ENCODE measurements at places on chromosomes 16 and 17.

DNA sequence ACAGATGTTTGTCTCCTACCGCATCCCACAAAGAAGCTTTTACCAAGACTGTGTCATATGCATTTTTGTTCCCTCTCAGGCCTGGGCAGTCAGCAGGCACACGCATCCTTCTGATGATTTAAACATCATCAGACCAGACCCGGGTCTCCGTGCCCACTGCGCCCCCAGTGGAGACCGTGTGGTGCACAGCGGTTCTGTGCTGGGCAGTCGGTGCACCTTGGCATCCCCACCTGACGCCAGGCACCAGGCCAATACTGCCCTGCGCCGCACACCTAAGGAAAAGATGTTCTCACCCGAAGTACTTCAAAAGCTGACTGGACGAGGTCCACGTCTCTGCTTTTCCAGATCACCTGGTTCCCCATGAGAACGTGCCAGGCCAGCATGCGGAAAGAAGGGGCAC lies 10.6 kb upstream of the PLD6 start:
- no peak for DNase-seq

DNA sequence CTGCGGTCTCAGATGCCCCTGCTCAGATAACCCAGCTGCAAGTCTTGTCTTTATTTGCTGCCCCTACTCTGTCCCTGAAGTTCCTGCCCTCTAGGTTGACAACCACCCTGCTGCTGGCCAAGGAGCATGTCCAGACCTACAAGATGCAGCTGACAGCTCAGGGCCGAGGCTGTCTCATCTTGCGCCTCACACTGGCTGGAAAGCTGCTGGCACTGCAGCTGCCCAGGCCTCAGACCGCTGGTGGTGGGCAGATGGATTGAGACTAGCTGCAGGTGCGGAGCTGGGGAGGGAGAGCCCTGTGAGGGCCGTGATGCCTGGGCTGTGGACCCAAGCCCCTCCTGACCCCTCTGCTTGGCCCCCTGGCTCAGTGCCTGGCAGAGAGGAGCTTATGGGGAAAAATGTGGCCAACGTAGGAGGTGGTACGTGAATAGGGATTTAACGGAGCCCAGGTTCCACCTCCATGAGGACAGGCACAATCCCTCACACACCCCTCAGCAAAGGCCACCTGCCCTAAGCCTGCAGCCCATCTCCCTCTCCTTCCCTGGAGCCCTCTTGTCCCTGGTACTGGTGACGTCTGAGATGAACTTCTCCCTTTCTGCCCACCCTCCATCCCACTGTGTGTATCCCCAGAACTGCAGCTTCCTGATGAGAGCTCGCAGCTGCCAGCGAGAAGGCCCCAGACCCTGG lies 8.3 kb upstream of the GALK1 start:
- DNase-seq = no peak

DNA sequence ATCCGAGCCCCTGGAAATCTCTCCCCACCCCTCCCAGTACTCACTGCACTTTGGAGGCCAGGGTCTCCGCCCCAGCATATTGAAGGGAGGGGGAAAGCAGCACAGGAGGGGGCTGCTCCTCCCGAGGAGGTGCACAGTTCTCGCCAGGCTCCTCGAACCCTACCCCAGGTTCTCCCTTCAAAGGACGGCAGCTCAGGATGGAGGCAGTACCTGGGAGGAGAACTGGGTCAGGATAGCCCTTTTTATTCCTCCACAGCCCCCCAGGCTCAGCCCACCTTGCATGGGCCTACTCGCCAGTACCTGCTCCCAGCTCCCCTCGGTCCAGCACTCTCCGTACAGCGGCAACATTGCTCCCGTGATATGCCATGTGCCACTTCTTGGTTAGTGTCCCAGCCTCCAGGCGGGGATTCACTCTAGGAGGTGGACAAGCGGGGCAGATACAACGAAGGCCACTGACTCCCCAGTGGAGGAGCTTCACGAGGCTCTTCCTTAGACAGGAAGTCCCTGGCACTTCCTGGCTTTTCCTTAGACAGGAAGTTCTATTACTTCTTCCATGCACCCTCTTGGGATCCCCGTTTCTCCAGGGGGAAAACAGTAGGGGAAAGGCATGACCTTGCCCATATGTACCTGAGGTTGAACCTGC lies 2.1 kb upstream of the GPS2 start:
- no peak for DNase-seq

GRCh38 chr16:19523184-19523558 lies 571 bp upstream of the CCP110 start:
- no peak for DNase-seq

GRCh38 chr17:872855-873254 lies 90.7 kb downstream of the MRM3 start:
- no peak for DNase-seq

DNA sequence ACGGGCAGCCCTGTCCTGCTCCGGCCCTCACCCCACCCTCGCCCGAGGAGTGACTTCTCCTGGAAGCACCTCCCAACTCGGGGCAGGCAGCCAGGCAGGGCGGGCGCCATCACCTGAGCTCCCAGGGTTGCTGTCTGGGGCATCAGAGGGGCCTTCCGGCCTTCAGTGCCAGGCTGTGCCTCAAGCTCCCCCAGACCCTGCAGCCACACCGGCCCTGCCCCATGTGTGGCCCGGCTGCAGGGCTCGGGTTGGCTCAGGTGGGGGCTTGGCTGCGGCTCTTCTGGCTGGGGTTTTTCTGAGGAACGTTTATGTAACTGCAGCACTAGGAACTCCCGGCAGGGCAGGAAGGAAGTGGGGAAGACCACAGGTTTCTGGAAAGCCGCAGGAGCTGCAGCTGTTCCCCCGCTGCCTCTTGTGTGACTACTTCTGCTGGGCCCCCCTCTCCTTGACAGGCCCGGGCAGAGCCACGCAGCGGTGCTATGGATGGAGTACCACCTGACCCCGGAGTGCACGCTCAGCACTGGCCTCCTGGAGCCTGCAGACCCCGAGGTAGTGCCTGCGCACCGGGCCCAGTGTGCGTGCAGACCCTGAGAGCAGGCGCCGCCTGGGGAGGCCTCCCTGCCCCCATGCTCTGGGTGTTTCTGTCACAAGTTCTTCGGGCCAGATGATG lies 45.6 kb downstream of the PRMT7 start:
- DNase-seq = no peak

- DNase-seq = no peak
These were observed 131.3 kb downstream of the NLK start for GRCh38 chr17:28173801-28174200.

GRCh38 chr17:2002767-2003329 lies 22.3 kb downstream of the RTN4RL1 start:
- no peak for DNase-seq

- no peak for DNase-seq
These were observed 2.9 kb downstream of the SRSF2 start for GRCh38 chr17:76734080-76734840.

DNA sequence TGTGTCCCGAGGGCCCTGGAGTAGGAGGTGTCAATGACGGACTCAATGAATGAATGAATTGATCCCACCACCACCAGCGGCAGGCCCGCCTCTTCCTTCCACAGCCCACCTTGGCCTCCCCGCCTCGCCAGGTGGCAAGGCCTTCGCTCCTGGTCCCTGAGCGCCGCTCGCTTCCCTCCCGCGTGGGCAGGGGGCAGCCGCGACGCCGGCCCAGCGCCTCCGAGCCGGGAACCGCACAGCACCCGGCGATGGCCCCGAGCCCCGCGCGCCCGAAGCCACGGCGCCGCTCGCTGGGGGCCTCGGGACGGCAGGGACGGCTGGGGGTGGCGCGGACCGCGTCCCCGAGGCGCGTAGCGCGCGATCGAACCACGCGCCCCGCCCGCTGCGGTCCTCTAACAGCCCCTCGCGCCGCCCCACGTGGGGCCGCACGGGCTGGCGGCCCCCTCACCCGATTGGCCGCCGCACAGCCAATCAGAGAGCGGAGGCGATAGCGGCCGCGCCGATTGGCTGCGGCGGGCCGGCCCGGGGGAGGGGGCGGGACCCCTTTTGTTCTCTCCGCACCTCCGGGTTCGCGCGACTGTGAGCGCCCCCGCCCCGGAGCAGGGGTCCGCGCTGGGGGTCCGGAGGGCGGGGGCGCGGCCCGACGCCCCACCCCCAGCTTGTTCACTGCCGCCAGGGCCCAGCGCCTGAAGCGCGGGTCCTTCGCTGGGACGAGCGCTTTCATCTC lies 31.4 kb downstream of the ACTG1 start:
- no peak for DNase-seq

DNA sequence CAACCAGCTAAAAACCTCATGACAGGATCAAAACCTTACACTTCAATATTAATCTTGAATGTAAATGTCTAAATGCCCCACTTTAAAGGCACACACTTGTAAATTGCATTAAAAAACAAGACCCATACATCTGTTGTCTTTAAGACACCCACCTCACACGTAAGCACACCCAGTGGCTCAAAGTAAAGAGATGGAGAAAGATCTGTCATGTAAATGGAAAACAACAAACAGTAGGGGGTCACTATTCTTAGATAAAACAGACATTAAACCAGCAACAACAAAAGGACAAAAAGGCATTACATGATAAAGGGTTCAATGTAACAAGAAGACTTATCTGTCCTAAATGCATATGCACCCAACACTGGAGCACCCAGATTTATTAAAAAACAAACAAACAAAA lies 35.6 kb downstream of the SDR42E1 start:
- DNase-seq = no peak

DNA sequence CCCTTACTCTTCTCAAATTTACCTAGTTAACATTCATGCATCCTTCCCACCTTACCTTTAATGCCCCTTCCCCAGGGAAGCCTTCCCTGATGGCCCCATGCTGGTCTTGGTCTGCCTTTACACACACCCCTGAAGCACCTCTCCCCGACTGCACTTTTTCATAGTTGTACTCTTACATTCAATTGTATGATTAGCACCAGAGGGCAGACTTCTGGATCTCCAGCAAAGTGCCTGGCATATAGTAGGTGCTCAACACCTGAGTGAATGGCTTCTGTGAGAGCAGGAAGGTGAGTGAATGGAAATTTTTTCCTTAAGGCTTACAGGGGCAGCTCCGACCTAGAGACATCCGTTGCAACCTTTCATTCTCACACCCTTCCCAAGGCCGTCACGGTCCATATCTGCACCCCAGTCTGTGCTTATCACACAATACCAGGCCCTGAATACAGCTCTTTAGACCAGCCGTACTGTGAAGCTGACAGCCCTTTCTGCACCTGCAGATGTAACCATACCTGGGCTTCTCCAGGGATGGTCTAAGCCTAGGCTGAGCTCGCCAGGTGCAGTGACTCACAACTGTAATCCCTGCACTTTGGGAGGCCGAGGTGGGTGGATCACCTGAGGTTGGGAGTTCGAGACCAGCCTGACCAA lies 4.4 kb downstream of the PGAP3 start:
- DNase-seq = no peak

- no peak for DNase-seq
These were observed 147.5 kb upstream of the CIBAR2 start for GRCh38 chr16:85259832-85260167.

DNA sequence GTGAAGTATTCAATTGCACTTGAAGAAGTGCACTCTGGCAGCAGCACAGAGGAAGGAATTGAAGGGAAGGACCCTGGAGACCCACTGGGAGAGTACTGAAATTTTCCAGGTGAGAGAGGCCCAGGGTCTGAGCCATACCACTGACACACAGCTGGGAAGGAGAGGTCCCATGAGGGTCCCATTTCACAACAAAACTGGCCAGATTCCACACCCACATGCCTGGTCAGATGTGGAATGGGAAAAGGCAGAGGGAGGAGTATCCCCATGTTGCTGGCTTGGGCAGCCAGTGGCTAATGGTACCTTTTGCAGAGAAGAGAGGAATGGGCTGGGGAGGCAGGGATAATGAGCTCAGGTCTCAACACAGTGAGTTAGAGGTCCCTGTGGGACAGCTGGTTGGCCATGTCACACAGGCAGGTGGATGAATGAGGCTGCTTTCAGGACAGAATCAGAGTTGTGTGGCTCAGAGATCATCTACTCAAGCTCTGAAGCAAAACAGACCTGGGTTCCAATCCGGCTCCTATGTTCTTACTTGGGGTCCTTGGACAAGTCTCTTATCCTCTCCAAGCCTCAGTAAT lies 26.2 kb upstream of the NGFR start:
- no peak for DNase-seq

GRCh38 chr17:69878661-69879060 lies 196.4 kb upstream of the KCNJ16 start:
- no peak for DNase-seq

- no peak for DNase-seq
These were observed 5.8 kb upstream of the ARMC5 start for GRCh38 chr16:31453255-31454204.

GRCh38 chr17:69602972-69603371 lies 188.5 kb downstream of the MAP2K6 start:
- no peak for DNase-seq

GRCh38 chr16:85042606-85043005 lies 15.0 kb downstream of the KIAA0513 start:
- DNase-seq = no peak

DNA sequence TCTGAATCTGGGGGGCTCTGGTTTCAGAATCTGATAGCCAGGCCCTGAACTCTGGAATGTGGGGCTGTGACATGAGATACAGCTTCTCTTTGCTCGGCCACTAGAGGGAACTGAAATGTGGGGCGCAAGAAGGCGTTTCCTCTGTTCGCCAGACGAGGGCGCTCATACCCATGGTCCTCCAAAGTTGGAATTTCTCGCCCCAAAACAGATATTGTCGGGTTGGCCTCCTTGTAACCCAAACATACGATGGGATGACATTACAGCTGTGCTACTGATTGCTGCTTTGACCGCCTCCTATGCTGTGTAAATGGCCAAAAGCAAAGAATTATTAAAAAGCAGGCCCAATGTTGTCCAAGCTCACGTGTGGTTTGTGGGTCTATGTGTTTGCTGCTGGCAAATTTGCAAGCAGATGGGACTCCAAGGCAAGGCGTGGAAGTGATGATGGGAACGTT lies 13.1 kb upstream of the MSI2 start:
- peak; percentile 67 for DNase-seq

GRCh38 chr16:85974428-85975375 lies 75.7 kb downstream of the IRF8 start:
- DNase-seq = no peak

GRCh38 chr16:22272870-22273650 lies 24.1 kb upstream of the POLR3E start:
- no peak for DNase-seq

DNA sequence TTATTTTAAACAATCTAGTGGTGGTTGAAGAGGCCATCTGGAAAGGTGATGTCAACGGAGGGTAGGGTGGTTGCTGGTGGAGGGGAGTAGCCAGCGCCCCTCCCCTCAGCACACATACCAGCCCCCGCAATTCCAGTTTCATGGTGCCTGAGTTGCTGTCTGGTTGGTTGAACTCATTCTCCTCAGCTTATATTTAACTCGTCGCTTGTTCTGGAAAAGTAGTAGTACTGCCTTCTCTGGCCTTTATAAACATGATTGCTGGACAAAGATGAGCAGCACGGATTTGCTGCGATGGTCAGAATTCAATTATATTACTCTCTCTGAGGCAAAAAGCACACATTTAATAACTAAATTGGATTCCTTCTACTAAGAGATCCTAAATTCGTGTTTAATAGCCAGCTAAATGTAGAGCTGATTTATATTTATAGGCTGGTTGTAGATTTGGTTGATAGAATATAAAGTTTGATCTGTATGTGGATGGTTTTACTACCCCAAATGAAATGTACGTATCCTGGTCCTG lies 238.0 kb upstream of the TBX2 start:
- DNase-seq = no peak

All from SW480 (cell line).